ENCODE measurements at places on chromosomes 3 and 15.
A peak's percentile ranks its signal among the peaks of the same experiment; 100 is the strongest.

GRCh38 chr3:152461460-152461859 is 192.7 kb downstream of the MBNL1 start:
- DNase-seq = no peak

- DNase-seq = no peak
These were observed 22.0 kb downstream of the SLC7A14 start for GRCh38 chr3:170563712-170564423.

GRCh38 chr15:85587707-85588411 is 206.9 kb downstream of the KLHL25 start:
- DNase-seq = no peak

GRCh38 chr3:179958759-179959158 is 78.0 kb downstream of the PEX5L start:
- no peak for DNase-seq

DNA sequence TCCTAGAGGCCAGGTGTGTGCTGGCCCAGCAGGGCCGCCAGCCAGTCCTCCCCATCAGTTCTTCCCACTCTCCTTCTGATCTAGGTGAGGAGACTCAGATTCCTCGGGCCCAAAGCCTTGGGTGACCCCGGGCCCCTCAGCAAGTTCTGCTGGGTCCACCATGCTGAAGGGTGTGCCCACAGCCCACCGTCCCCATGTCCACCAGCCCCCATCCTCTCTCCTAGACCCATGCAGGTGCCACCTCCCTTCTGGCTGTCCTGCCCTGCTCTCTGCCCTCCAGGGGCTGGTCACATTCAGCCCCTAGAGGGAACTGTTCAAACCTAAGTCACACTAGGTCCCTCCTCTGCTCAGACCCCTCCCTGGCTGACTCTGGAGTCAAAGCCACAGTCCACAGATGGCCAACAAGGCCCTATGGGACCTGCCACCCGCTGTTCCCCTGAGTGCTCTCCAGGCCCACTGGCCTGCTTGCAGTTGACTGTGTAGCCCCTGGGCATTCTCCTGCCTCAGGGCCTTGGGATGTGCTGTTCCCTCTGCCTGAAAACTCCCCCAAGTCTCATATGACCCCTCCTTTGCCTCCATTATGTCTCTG is 878 bp upstream of the TLR9 start:
- no peak for DNase-seq

DNA sequence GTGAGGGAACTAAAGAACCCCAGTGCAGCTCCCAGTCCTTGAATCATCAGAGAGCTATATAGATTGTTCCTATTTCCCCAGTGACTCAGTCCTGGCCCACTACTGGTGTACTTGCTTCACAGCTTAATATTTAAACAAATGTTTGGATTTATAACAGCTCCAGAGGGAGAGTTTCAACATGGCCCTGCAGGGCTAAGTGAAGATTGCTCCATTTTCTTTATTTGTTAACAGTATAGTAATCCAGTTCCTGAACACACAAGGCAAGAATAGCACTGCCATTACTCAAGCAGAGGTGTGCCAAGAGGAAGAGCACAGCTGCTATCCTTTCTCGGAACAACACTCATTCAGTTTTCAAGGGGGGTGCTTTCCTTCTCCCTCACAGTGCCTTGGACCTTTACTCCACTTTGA is 6.5 kb downstream of the SQOR start:
- DNase-seq = no peak

GRCh38 chr3:87350367-87351199 is 74.2 kb upstream of the POU1F1 start:
- no peak for DNase-seq

DNA sequence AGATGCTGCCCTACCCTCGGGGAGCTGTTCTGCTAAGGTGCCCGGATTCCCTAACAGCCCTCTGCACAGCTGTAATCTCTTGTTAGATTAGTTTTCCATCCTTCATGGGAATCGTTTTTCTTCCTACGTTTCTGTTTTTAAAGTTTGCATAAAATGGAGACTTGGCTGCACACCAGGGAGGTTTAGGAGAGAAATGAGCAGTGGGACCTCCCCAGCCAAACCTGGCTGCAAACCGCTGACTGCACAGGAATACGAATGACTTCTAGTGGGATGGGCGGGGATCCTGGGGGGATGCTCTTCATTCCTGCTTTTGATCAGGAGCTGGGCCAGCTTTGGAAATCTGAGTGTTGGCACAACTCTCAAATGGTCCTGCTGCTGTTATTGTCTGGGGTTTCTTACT is 77.5 kb downstream of the THSD4 start:
- DNase-seq = no peak

DNA sequence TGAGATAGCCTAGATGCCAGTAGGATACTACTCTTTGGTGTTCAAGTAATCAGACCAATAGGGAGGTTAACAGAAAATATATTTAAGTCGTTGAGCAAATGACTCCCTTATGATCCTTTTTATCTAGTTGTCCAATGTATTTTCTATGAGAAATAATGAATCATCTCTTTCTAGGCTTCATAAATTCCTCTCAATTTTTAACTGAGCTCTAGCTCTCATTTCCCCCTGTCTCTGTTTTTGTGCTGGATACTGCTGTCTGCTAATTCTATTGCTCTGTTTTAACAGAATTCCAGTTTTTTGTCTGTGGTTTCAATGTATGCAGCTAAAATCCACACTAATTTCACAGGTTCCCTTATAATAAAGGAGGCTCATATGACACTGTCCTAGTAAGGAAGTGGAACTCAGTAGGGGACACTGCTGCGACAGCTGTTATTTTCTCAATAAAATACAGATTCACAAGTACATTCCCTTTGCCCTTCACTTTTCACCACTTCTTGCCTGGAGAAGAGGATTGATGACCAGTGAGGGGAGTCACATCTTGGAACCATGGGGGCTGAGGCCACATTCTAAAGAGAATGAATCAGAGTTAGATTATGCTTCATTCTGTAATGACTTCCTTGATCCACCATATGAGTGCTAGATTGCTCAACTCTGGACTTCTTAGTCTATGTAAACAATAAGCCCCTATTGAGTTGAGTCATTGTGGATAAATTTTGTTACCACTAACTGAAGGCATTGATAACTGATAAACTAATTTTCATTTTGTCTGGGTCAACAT is 558.7 kb upstream of the KCNMB2 start:
- no peak for DNase-seq

DNA sequence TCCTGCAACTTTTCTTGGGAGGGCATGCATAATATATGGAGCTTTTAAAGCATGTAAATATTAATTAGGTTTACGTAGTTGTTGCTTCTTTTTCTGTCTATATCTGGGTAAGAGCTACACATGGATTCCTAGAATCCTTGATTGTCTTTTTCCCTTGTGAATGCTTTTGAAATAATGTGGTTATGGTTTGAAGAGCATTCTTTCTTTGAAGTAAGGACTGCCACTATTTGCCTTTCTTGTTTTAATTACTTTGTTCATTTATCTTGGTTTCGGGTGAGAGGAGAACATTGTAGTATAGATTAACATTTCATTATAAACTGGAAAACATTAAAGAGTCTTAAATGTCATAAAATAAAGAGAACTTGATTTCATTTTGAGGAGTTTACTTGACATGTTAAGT is 674.0 kb downstream of the ZBBX start:
- DNase-seq = no peak

DNA sequence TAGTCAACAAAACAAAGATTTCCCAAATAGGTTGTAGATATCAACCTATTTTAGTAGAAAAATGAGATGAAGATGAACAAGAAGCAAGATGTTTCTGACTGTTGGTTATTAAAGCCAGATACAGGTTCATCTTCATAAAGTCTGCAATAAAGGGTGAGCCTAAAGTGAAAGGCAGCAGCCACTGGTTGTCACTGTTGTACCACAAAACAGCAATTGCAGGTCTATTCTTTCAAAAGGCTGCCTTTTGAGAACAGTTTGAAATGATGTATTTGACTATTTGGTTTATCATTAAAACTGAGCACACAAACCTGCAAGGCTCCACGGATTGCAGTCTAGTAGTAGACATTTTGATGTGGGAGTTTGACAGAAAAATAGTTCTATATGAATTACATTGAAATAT is 543.4 kb downstream of the GBE1 start:
- DNase-seq = peak; percentile 4

DNA sequence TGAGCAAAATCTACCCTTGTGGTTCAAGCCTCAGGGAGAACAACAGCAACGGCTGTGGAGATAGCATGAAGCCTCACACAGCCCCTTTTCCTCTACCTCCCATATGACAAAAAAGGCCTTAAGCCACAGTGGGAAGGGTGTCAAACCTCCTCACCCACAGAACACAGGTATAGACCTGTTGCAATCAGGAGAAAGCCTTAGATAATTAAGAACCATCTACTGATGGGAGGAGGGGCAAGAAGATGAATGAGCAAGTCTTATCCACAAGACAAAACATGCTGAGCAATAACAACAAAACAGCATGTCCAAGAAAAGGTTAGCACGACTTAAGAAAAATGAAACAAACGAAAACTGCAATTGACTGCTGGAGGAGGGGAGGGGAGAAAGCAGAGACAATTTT is 272.9 kb upstream of the BCHE start:
- no peak for DNase-seq
